ENCODE measurements at places on chromosomes 2 and 18.

DNA sequence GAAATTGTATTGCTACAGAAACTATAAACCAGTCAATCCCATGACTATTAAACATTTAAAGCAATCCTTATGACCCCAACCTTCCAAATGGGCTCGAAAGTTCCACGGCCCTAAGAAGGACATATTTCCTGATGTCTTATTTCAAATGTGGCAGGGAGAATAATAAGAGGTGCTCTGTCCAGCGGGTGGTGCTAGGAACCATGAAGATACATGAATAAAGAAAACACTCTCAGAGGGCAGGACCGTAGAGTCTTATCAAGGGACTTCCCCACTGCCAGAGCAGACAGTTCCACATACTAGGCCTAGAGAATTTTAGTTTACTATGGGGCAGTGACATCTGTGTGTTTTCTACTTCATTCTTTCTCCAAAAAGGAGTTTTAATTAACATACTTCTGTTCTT, 187.1 kb upstream of the PIK3C3 start:
- DNase-seq, result no peak

DNA sequence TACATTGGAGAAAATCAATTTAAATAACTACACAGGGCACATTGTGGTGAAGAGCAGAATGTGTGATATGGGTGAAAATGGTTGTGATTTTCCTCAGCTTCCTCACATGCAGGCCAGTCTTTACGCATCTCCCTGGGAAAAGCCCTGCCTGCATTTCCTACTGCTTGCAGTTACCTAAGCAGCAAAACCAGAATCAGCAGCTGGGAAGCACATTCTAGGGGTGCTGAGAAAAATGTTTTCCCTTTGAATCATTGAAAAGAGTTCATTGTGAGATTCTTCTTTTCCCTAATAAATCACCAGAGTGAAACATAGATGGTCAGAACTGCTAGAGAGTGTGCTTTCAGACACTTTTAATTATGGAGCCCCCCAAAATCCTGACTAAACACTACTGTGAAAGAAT, 656.0 kb downstream of the TDRD15 start:
- no peak for DNase-seq

DNA sequence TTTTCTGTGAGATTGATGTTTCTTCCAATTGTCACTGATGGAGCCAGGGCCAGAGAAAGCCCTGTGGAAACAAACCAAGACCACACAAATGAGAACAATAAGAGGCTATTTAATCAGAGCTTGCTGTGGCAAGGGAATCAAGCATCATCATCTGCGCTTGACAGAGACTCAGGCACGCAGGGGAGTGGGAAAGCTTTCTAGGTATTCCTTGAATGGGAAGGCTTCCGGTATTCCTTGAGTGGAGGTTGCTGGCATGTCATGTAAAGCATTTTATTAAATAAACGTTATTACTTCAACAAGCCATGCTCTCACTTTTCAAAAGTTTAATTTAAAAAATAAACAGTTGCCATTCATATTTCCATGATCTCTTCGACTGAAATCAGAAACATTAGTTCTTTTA, 194.6 kb upstream of the SYT4 start:
- no peak for DNase-seq

DNA sequence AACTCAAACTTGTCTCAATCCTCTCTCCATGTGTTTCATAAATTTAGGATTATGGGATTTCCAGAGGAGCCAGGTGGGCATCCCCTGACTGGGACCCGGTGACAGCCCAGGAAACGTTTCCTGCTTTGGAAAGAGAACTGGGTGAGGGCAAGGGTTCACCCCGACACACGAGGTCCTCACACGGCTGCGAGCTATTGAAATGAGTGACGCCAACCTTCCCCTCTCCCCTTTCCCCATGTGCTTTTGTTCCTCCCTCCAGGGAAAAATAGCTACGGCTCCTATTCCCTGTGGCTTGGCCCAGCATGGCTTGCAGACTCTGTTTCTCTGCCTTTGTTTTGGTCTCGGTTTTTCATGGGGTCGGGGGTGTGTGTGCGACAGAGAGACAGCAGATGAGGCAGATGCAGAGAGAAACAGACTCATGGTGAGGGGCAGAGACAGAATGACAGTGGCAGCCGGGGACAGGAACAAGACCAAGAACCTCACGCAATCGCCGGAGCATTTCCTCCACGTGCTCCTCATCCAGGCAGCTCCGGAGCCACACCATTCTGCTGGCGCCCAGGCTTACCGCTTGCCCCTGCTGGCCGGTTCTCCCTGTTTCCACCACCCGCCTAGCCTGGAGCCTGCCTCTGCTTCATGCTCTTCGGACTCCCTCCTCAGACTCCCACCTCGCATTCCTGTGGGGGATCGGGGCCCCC, 238.5 kb downstream of the DYSF start:
- DNase-seq, result no peak

- DNase-seq, result no peak
Measured at GRCh38 chr2:60044484-60044883, 509.0 kb downstream of the BCL11A start.

- DNase-seq, result no peak
Measured at GRCh38 chr18:39571511-39571910, 2005.9 kb upstream of the CELF4 start.

DNA sequence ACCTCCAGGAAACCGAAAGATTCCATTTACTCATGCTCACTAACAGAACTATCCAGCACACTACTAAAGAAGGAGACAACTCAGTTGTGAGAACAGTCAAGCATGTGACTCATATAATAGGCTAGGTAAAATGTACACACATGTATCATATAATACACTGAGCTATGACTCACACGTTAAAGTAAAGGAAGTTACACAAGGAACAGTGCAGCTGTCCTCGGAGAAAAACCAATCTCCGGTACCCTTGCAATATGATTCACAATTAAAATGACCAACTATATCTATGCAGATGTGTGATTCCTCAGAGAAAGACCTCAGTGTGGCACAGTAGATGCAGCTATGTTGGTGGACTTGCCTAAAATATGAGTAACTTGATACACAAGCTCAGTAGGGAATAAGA, 76.5 kb downstream of the STRN start:
- DNase-seq, result no peak

DNA sequence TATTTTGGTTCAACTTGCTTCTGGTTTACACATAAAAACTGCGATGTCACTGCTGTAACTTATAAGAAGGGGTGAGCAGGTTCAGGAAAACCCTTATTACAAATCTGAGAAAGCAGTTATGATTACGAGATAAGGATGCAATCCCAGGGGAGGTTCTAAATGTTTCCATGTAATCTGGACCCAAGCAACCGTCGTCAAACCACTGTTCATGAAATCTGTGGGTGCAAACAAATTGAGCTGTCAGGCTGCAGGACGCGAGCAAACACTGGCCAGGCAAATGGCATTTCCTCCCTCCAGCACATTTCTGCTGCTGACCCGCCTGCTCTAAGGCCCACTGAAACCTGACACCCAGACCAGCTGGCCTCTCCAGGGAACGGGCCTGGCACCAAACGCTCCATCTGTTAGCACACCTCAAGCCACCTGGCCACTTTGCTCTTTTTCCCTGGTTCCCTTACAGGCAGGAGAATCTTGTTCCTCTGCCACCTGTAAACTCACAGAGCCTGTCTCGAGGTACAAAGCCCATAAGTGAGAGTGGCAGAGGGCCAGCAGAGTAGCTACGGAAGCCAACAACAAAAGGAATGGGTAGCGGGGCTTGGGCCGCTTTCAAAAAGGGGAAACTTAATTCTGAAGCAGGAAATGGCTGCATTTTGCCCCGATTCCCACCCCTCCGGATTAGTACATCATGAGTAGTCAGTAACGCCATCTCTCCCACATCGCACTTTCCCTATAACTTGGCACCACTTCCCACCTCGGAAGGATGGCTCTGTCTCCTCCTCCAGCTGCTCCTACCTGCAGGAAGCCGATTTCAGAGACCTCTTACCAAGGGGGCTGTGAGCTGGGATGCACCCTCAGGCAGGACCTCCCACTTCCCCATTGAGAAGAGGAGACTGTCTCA, 26.5 kb downstream of the CRACDL start:
- DNase-seq, result no peak

DNA sequence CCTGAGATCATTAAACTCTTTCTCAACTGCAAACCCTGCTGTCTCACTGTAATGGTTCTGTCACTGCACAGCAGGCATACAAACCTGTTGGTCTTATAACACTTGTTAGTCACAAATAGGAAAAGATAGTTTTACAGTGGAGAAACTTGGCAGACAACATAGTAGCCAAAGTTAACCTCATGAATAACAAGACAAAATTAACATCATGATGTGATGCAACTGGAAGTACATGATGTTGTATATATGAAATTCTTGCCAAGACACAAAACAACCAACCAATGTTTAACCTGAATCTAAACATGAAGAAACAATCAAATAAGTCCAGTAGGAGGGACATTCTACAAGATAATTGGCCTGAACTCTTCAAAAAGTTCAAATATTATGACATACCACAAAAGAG, 189.3 kb downstream of the RNF152 start:
- DNase-seq, result no peak

- DNase-seq, result no peak
Measured at GRCh38 chr2:206979365-206979764, 40.0 kb downstream of the CPO start.

- no peak for DNase-seq
Measured at GRCh38 chr2:55415300-55415699, 4.4 kb downstream of the CCDC88A start.

DNA sequence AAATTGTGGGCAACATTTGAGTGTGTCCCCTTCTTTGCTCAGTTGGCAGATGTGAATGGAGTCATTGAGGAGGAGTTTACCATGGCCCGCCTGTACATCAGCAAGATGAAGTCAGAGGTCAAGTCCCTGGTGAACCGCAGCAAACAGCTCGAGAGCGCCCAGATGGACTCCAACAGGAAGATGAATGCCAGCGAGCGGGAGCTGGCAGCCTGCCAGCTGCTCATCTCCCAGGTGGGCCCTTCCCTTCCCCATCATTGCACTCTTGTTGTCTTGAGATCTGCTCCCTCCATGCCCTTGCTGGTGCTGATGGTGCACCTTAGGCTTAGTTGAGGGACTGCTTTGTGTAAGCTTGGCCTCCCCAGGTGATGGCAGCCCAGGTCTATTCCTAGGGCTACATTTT, 47.5 kb upstream of the LYPD6B start:
- DNase-seq, result no peak

- DNase-seq, result no peak
Measured at GRCh38 chr2:201931475-201931874, 102.2 kb upstream of the FZD7 start.

- DNase-seq, result no peak
Measured at GRCh38 chr2:231387904-231388724, 7.4 kb upstream of the B3GNT7 start.

DNA sequence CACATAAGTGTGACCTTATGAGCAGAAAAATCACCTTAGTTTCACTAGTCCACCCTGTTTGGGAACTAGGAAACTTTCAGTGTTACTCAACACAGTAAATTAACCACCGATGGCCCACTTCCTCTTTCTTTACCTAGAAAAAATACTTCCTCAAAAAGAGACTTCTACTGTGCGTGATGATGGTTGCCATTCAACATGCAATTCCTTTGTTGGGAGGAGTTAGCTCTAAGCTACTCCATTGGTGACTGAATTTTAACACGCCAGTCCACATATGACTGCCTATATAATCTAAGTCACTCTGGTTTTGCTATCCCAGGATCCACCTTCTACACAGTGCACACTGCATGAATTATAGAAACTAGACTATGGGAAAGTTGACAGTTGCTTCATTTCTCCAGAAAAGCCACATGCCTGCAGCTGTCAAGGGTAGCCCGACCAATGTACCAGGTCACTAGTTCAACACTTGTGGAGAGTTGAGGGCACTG, 47.8 kb upstream of the REG3G start:
- DNase-seq, result no peak

DNA sequence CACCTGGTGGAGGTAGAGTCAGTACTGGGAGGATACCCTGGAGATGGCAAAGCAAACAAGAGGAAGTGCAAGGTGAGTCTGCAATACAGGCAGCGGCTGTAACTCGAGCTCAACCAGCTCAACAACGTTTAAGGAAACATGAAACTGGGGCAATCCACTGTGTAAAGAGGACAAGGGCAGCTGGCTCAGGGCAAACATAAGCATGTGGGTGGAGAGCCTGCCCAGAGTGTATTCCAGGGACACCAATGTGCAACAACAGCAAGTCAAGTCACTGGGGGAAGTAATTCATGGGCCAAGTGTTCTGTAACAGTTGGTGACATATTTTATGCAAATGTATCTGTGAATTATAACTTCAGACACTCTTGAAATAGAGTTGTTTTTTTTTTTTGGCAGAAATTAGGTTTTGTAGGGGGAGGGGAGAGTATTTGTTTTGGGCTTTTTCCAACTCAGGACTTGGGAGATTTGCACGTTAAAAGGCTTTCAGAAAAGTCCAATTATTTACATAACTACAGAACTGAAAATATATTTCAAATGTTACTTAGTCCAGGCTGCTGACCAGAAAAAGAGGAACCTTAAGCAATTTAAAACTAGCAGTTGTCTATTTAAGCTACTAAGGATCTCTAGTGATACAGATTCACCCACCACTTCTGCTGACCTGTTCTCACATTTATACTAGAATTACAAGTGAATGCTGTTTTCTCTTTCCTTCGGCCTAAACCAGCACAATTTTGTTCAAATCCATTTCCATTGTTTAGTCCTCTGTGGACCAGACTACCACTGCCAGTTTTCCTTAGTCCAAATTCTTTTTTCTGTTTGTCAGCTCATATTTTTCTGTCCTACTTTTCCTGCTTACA, 18.6 kb downstream of the NRXN1 start:
- no peak for DNase-seq

GRCh38 chr2:240635121-240635997, 10.1 kb downstream of the GPR35 start:
- DNase-seq, result no peak

DNA sequence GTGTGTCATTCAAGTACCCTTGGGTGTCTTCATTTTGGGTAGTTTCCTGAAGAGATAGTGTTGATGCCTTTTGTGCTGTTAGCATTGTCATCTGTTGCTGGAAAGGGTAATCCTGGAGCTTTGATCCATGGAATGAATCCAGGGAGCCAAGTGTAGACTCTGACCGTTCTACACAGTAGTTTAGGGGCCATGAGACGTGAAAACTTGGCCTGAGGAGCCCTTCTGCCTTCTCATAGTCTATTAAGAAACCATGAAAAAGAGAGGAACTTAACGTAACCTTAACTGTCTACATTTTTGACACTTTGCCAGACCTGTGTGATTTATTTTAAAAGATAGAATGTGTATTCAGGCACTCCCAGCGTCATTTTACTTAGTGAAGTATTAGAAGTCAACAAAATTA, 194.0 kb downstream of the BABAM2 start:
- DNase-seq, result no peak

GRCh38 chr2:233857511-233858141, 3.3 kb upstream of the HJURP start:
- no peak for DNase-seq

DNA sequence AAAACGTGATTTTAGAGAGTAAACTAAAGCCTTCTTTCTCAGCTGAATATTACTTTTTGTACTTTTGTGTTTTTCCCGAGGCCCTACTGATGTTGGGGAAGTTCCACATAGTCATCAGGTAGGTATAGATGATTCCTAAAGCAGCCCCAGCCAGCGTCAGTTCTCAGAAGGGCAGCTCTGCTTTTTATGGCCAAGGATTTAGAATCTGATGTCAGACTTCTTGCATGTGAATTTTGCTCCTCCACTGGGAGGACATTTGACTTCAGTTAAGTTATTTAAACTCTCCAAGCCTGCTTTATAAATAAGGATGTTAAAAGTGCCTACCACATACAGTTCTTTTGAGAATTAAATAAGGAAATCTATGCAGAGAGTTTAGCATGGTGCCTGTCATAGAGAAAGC, 130.8 kb downstream of the NCKAP5 start:
- no peak for DNase-seq
